Bronchus fibroblast of lung (primary cell): ENCODE measurements at places on chromosomes 2 and 18. TPM values are rescaled to one million over a fixed set of nuclear protein-coding genes. Genes with fewer than 3 reads are reported as not detected.

DCDC2C gene
- not detected in 2 replicates for total RNA-seq

AGXT gene
- 0.15 TPM in 1 of 2 replicates, not detected in the other for total RNA-seq

SKOR2 gene
- not detected in 2 replicates for total RNA-seq

C2orf81 gene
- 2.4 and 3.7 TPM in 2 replicates for total RNA-seq

COBLL1 gene
- total RNA-seq = 0.67 and 0.74 TPM in 2 replicates

HOXD4 gene
- total RNA-seq = not detected in 2 replicates
